ENCODE measurements at places on chromosomes 3 and 15. TPM values are rescaled to one million over a fixed set of nuclear protein-coding genes. Genes with fewer than 3 reads are reported as not detected.

GRCh38 chr15:100898152-100898490, 18.5 kb downstream of the ALDH1A3 start:
- no peak for DNase-seq

DNA sequence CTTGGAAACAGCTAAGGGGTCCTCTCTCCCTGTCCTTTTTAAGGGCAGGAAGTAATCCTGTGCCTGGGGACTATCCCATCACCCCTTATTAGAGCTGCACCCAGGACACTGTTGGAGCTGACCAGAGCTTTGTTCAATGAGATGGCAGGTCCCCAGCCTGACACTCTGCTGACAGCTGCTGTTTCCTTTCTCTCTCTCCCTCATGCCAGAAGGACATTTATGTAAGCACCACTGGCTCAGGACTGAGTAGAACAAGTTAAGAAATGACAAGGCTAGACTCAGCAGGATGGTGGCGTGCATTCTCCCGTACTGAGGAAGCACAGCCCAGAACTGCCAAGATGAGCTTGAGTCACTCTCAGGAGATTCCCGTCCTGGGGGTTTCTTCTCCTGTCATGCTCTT, 17.3 kb downstream of the GJD2 start:
- DNase-seq, result no peak

DNA sequence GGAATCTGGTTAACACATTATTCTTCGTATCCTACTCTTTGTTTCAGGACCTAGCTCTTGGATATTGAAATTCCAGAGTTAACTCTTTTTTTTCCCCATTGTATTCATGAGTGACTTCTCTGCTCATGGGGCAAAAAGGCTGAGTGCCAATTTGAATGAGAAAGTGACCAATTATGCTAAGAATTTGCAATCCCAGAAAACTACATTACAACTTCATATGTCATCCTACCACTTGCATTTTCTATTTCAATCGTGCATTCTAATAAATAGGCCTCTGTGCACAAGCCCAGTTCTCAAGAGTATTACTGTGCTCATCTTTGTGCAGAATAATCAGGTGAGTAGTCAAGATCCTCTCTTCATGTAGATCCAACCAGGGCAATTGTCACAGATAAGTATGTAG, 537.8 kb downstream of the OTOL1 start:
- no peak for DNase-seq

The STRA6 gene
- 41.7 TPM for polyA plus RNA-seq

GRCh38 chr3:29515451-29515850, 234.6 kb downstream of the RBMS3 start:
- no peak for DNase-seq

GRCh38 chr3:140143367-140144069, 208.5 kb downstream of the CLSTN2 start:
- DNase-seq, result no peak

The ARPIN gene
- polyA plus RNA-seq, result 33.1 TPM

The SERINC4 gene
- not detected for polyA plus RNA-seq

The LRRK1 gene
- 3.0 TPM for polyA plus RNA-seq

The ALDH1A2 gene
- 284 TPM for polyA plus RNA-seq

The ZKSCAN7 gene
- 19.4 TPM for polyA plus RNA-seq

The WWTR1 gene
- polyA plus RNA-seq, result 102 TPM

The CALML4 gene
- 34.3 TPM for polyA plus RNA-seq

The APOD gene
- 13.3 TPM for polyA plus RNA-seq

The GOLGA6D gene
- polyA plus RNA-seq, result 0.57 TPM

DNA sequence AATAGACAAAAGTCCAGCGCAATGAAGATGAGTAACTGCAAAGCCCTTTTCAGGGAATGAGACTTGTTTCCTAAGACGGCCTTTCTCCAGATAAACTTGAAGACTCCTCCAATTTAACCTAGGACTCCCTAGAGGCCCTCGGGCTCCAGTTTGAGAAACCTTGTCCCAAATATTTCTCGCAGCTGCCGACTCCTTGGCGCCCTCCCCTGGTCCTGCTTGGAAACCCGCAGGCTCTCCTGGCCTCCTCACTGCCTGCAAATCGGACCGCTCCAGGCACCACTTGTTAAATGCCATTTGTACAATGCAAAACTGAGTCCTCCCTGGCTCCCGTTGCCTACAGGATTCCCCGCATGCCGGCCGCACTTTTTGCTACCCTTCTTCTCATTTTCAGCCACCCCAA, 36.8 kb downstream of the MUC4 start:
- no peak for DNase-seq

The TIMP4 gene
- 1.0 TPM for polyA plus RNA-seq

DNA sequence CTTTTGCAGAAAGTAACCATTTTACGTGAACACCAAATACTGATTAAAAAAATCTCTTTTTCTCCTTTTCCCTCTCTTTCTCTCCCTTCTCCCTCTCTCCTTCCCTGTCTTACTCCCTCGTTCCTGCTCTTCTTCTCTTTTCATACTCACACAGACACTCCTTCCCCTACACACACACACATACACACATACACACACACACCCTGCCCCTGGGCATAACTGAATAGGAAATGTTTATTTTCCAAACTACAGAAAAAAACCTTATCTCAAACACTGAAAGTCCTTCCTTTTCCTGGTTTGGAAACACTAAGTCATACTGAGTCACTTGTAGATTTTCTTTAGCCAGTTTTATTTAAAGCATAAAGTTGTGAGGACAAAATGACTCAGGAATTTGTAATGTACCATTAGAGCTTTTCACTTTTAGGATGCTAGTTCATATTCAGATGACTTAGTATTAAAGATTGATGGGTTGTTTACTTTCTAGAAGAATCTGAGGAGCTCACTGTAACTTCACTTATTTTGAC, 62.4 kb downstream of the MBNL1 start:
- DNase-seq, result no peak

The QTRT2 gene
- polyA plus RNA-seq, result 40.3 TPM

DNA sequence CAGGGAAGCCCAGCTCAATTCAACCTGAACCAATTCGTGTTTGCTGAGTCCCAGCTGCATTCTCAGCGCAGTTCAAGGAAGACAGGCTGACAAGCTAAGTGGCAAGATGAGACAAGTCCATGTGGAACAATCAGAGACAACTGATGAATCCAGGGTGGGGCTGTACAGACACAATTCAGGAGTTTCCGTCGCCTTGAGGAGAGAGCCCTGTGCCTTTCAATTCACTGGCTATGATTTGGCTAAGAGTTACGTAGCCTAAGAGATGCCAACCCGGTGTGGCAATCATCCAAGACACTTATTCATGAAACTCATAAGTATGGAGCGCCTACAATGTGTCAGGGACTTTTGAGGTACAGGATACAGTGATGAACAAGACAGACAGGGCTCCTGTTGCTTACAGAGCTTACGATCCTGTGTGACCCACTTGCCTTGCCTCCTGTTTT, 15.5 kb upstream of the ZBED2 start:
- DNase-seq, result no peak

The ALS2CL gene
- 12.4 TPM for polyA plus RNA-seq

The PLA1A gene
- 7.3 TPM for polyA plus RNA-seq

DNA sequence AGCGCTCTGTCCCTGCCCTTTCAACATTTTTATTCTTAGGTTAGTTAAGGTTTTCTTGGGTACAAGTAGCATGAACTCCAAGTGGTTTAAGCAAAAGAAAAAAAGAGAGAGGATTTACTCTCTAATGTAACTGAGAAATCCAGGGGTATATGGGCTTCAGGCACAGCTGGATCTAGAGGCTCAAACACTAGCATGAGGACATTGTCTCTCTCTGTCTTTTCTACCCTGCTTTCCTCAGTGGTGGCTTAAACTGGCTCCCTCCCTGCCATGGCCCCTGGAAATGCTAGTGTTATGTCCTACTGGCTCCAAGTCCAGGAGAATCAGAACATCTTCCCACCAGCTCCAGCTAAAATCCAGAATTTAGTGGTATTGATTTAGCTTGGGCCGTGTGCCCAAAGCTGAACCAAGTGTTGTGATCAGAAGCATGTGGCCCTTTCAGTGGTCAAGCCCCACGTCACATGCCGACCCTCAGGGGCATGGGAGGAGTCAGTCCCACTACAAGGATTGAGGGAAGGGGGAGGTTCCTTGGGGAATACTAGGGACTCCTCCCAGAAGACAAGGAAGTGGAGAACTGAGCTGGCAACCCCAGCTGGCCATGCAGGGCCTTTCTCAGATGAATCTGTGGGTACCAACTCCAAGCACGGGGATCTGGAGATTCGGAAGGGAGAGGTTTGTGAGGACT, 58.0 kb downstream of the LINGO1 start:
- no peak for DNase-seq

DNA sequence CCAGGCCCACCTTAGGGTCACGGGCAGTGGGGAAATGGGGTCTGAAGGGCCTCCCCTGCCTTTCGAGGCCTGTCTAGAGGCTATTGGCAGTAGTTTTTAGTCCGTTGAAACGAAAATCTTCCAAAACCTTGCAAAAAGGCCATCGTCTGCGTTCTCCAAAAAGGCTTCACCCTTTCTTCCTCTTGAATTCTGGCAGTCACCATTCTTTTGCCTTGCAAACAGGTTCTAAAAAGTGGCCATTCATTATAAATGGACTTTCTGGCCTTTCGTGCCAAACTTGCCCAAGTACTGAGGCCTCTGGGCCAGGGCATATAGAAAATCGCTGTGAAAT, 367 bp upstream of the TARS3 start:
- DNase-seq, result no peak

DNA sequence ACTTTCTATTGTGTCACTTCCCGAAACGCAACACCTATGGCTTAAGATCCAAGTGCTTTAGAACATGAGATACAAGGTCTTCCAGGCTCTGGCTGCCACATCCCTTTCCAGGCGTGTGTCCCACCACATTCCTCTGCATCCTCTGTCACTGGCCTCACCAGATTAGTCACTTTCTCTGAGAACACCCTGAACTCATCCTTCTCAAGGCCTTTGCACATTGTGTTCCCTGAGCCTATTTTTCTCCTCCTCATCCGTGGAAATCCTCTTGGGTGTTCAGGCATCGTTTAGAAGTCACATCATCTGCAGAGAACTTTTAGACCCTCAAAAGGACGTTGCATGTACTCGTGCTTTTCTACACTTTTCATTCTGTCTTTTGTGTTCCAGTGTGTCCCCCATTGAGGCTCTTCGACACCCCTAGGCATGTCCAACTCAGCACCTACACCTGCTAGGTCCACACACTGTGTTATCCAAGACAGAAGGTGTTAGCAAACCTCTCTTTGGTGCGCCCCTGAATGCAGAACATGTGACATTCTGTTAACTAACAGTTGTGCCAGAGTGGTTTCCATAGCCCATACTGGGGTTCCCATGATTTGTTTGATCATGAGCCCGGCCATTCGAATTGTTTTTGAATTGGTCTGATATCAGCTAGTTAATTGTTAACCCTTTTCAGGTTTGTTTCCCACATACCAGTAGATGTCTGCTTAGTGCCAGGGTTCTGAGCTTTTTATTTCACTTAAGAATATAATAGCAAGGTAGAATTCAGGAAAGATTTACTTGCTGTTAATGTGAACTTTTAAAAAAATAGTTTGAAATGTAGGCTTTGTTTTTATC, 67.2 kb downstream of the LPP start:
- DNase-seq, result no peak

DNA sequence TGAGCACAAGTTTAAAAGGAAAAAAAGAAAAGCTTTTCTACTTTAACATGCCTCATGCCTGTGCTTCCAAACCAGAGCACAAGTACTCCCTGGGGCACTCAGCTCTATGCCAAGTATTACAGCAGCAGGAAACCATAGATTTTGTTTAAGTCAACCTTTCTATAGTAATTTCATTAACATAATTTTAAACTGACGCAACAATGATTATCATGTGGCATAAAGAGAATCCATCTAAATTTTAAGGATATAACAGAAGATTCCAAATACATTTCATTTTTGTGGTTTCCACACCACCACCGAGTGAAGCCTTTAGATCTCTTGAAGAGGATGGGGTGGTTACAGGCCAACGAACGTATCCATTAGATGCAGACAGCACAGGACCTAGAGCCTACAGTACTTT, 112.1 kb downstream of the TNIK start:
- DNase-seq, result no peak

The STIMATE gene
- polyA plus RNA-seq, result 17.6 TPM

DNA sequence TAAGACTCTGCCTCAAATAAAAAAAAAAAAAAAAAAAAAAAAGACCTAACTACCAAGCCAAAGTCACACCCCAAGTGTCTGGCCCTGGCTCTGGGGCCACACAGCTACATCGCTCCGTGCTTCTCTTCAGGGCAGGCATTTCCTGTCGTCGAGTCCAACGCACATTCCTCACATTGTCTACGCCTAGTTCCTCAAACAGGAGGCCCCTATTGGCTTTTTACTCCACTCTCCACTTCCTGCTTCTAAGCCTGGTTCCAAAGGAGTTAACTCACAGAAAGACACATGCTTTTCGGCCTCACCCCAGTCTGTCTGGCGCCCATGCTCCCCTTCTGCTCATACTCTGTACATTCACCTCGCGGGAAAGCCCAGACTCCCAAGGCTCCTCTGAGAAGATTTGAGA, 28.8 kb downstream of the KNG1 start:
- no peak for DNase-seq

GRCh38 chr3:54713455-54713854, 214.4 kb downstream of the LRTM1 start:
- DNase-seq, result no peak

DNA sequence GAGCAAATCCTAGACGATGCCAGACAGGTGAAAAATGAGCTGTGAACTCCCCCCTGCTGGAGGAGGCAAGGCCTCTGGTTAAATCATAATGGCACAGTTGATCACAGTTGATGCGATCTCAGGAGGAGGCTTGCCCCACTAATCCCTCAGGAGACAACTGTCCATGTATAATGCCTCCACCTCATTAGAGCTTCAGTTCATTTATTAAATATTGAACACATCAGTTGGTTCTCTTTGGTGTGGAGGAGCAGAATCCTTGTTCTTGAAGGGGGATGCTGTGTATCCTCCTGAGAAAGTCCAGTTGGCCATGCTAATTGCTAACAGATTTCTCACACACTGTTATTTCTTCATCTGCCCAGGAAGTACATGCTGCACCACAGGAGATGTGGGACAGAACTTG, 290.5 kb downstream of the IGSF11 start:
- no peak for DNase-seq

The CFAP100 gene
- 1.7 TPM for polyA plus RNA-seq

Measured in left kidney (tissue), 8 donors.